ENCODE measurements at places on chromosomes 7 and 10. TPM values are rescaled to one million over a fixed set of nuclear protein-coding genes. Genes with fewer than 3 reads are reported as not detected.

ASAH2B gene
- 5.9 TPM for total RNA-seq

HELLS gene
- total RNA-seq, result 74.2 TPM

LEP gene
- total RNA-seq, result not detected

CPEB3 gene
- total RNA-seq, result 0.86 TPM

CLDN4 gene
- not detected for total RNA-seq

CDK14 gene
- total RNA-seq, result 16.2 TPM

PRSS37 gene
- total RNA-seq, result not detected

TEX36 gene
- not detected for total RNA-seq

INPP5F gene
- total RNA-seq, result 21.4 TPM

GPR26 gene
- total RNA-seq, result not detected

AGMO gene
- 0.22 TPM for total RNA-seq

NPFFR1 gene
- total RNA-seq, result not detected

PSD gene
- 2.3 TPM for total RNA-seq

CNPY1 gene
- not detected for total RNA-seq

GIMAP6 gene
- total RNA-seq, result not detected

KNDC1 gene
- under 0.01 TPM for total RNA-seq

CDH23 gene
- total RNA-seq, result under 0.01 TPM

IGFBP1 gene
- total RNA-seq, result 0.22 TPM

SFRP4 gene
- 0.14 TPM for total RNA-seq

NRCAM gene
- total RNA-seq, result 0.14 TPM

TMEM225B gene
- 0.44 TPM for total RNA-seq

Measured in placental pericyte (primary cell).